ENCODE measurements at places on chromosomes 11 and 22.

- no peak for DNase-seq
Measured at GRCh38 chr22:37659066-37659896, 758 bp downstream of the PDXP start.

- DNase-seq, result no peak
Measured at GRCh38 chr22:48968201-48968959, 859.3 kb downstream of the BRD1 start.

GRCh38 chr11:74232311-74232950 lies 61.3 kb downstream of the PPME1 start:
- DNase-seq, result no peak

DNA sequence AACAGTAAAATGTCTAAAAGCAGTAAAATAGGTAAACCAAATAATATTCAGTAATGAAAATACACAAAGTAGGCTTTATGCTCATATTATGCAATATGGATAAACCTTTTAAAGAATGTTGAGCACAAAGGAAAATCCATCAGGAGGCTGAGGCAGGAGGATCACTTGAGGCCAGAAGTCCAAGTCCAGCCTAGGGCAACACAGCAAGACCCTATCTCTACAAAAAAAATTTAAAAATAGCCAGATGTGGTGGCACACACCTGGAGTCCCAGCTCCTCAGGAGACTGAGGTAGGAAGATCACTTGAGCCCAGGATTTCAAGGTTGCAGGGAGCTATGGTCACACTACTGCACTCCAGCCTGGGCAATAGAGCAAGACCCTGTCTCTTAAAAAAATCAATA lies 17.7 kb upstream of the LMO2 start:
- no peak for DNase-seq

DNA sequence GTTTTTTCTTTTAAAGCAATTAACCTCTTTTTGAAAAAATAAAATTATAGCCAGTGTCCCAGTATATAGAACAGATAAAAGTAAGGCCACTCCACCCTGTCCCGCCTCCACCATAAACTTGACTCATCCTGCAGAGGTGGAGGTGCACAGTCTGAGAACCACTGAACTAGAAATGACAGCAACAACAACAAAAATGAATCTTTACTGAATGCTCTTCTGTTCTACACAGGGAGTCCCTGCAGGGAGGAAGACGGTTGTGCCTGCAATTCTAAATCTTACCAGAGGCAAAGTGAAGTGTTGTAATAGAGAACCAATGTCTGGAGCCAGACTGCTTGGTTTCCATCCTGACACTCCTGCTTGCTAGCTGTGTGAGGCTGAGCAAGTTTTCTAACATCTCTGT lies 162.3 kb downstream of the FBXO7 start:
- no peak for DNase-seq

All from RWPE1 (cell line).